ENCODE measurements at places on chromosomes 7 and 10.

DNA sequence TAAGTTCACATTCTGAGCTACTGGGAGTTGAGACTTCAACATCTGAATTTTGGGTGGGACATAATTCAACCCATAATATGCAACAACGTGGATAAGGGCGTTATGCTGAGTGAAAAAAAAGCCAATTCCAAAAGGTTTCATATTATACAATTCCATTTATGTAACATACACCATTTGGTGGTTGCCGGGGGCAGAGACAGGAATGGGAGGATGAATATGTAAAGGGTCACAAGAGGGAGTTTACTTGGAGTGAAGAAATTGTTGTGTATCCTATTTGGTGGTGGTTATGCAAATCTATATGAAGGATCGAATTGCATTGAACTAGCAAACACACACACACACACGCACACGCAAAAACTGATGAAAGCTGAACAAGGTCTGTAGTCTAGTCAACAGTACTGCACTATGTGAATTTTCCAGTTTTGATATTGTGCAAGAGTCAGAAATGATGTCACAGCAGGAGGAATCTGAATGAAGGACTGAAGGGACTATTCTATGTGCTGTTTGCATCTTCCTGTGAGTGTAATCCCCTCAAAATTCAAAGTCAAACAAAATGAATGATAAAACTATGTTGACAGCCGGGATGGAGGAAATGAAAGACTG, 249.2 kb upstream of the HABP2 start:
- no peak for DNase-seq

- DNase-seq, result peak; percentile 72
Measured at GRCh38 chr10:123429706-123430221, 236.4 kb upstream of the GPR26 start.

DNA sequence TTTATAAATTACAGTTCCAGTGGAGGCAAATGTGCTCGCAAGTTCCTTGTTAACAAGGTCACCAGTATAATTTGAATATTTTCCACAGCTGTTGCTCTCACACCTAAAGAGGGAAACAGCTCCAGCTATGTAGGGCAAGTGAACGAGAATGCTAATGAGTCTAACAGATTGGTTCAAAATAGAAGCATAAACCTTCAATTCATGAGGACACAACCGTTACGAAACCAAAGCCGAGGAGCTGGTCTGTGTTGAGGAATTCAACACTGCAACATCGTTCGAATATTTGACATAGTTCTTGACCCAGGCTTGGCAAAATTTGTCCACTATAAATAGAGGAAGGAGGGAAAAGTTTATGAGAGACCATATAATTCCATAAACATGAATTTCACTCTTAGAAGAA, 161.3 kb downstream of the KLF6 start:
- no peak for DNase-seq

DNA sequence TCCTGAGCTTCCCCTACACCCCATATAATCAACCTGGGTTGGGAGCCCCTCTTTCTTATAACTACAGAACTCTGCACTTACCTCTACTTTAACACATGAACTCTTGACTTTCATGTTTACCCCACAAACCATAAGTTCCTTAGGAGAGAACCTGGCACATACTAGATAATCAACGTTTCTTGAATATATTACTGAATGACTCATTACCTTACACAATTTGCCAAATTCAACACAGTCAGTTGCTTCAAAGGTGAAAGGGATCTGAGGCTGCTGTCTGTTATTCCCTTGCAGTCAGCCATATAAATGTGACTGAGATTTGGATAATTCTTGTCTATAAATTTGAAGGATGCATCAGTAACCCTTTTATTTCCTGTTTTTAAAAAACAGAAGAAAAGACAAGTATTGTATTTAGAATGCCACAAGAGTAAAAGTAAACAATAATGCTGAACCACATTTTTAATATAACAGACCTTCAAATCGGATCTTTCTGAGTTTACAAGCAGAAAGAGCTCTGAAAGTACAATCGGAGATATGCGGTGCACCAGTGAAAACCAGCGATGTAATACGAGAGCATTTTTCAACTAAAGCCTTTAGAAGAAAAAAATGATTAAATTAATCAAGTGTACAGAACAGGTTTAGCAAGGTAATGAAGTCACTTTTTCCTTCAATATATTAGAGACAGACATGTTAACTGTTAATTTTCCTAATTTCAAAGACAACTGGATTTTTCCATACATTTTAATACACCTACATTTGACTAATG, 29.5 kb upstream of the LRRC17 start:
- DNase-seq, result no peak

- DNase-seq, result peak; percentile 77
Measured at GRCh38 chr10:79025199-79025832, 43.5 kb upstream of the ZMIZ1 start.

GRCh38 chr7:28208506-28208905, 27.9 kb upstream of the JAZF1 start:
- no peak for DNase-seq

DNA sequence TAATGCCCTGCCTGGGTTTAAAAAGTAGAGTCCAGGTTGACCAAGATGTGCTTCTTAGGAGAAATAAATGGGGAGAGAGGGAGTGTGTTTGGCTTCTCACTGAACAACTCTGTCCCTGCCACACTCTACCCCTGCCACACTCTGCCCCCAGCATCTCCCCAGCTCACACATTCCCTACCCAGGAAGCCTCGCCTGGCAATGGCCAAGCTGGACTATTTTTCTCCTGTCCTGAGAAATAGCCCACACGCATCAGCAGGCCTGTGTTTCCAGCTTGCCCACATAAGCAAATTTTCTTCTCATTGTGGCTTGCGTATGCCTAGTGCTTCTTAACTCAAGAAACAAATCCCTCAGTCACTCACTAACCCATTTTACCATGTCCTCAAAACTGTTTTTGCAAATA, 1.8 kb downstream of the LRRC18 start:
- no peak for DNase-seq

DNA sequence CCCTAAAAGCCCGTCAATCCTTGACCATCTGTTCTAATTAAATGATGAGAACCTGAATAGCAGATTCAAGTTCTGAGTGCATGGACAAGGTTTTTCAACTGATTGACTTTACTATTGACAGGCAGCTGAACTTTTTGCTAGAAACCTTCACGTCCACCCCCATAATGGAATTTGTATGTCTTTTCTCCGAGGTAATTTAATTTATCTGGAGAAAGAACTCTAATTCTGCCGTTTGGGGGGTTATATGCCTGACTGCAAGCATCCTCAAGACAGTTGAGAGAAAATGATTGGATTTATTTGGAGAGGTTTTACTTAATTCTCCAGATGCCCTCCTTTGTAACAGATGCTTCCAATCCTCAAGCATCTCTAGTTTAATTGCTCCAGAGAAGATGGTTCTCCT, 1053.4 kb upstream of the AUTS2 start:
- DNase-seq, result no peak

DNA sequence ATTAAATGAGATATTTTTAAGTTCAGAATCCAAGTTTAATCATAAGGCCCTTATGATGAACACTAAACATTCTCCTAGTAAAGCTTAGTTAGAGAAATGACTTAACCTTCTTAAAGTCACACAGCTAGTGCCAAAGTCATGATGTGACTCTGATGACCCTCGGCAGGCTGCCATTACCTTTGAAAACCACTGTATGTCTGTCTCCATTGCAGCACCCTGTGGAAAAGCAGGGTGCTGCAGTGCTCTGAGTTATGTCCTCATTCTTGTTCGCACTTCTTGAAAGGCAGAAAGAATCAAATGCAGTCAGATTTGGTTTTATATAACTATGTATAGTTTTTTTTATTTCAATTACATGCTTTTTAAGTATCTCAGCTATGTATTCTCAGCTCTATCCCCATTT, 105.0 kb downstream of the PHTF2 start:
- DNase-seq, result no peak

GRCh38 chr10:130745821-130746220, 565.7 kb downstream of the TCERG1L start:
- no peak for DNase-seq

DNA sequence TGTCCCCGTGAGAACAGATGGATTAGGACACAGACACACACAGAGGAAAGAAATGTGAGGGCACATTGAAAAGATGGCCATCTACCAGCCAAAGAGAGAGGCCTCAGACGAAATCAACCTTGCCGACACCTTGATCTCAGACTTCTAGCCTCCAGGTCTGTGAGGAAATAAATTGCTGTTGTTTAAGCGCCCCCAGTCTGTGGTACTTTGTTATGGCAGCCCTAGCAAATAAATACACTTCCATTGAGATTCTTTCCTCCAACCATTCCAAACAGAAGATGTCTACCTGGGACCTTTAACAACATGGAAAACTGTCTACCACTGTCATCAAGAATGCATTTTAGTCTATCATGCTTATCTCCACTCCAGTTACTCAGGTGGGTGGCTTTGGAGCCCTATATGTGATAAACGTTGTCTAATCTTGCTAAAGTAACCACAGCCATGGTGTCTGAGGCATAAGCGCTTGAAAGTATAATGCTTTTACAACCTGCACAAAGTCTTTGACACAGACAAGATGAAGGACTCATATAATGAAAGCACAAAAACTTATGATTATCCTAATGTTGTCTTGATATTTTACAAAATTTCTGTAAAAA, 244.3 kb downstream of the MTERF1 start:
- DNase-seq, result no peak

DNA sequence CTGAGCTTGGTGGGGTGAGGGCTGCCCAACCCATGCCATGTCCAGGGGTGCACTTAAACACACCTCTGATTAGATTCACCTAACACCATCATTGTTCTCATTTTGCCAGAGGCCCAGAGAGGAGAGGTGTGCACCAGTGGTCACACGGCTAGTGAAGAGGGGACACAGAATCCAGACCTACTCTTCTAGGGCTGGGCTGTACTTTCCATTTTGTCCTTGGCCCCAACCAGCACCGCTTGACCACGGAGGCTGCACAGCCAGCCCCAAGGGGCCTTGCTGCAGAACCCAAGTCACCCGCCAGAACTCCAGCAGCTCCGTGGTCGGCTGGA, 246 bp upstream of the WDFY4 start:
- DNase-seq, result no peak

All from retina (tissue), 1 donor.